ENCODE measurements at places on chromosomes 6 and 20.

- no peak for DNase-seq
These were observed 86.9 kb downstream of the RREB1 start for GRCh38 chr6:7194657-7195056.

GRCh38 chr6:148157841-148158240 lies 184.8 kb upstream of the SASH1 start:
- DNase-seq, result no peak

DNA sequence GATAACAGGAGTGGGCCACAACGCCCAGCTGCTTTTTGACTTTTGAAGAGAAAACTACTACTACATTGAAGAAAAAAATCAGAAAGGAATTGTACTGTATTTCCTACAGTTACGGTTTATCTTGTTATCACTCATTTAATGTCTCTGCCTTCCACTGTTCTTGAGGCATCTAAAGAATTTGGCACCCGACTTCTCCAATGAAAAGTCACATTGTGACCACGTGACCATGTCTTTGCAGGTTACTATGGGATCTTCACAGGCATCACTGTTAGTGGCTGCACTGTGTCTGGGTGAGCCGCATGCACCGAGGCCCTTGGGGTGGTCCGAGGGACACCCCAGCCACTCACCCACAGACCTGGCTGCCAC lies 26.8 kb downstream of the RRBP1 start:
- no peak for DNase-seq

DNA sequence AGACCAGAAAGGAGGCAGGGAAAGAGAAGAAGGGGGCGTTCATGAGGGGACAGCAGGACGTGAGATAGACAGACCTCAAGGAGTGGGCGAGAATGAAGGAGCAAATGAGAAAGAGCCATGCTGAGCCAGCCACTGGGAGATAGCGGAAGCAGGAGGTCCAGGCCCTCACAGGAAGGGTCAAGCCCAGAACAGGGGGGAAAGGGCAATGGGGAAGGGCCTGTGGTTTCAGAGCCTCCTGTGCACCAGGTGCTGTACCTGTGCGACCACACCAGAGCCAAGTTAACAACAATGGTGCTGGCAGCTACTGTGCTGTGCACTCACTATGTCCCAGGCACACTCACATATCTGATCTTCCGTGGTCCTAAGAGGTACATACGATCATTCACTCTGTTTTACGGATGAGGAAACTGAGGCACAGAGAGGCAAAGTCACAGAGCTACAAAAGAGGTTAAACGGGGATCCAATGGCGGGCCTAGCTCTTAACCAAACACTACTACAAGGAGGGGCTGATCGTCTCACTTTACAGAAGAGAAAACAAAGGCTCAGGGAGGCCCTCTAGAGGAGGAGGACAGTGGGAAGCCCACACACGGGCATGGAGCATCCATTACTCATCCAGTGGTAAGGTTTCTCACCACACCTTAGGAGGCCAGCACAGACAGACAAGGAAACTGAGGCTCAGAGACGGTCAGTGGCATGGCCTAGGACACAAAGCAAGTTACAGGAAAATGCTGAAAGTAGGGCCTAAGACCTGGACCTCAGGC lies 129.1 kb downstream of the PREX1 start:
- DNase-seq, result no peak

- DNase-seq, result no peak
These were observed 4.5 kb downstream of the CHMP4B start for GRCh38 chr20:33815671-33816070.

DNA sequence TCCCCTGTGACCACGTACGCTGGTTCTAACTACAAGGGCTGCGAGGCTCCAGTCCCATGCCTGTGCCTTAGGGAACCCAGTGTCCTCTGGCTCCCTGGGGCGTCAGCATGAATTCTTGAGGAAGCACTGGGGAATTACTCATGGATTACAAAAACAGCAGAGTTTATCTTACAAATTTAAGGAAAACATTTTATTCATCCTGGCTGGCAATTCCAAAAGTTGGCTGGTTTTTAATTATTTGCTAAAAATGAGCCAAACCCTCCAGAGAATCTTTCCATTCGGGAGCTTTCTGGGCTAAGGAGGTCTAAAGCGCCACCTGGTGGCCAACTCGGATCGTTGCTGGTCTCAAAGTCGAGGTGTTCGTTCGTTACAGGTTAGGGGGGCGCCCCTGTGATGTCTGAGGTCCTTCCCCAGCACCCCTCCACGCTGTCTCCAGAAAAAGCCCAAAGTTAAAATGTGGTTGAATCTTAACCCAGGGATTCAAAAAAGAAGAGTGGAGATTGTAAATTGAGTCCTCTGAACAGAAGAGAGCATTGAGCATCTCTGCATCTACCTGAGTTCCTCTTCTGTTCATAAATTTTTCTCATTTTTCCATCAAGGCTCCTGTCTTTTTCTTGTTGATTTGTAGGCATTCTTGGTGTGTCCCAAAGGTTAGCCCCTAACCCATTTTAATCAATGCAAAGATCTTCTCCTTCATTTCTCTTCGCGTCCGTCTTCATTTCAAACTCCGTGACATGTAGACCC lies 99.4 kb downstream of the BFSP1 start:
- DNase-seq, result peak; percentile 5

GRCh38 chr6:15269011-15269410 lies 23.1 kb downstream of the JARID2 start:
- no peak for DNase-seq

Measured in KG1 (cell line).